Colonic mucosa (tissue), 4 donors: ENCODE measurements at places on chromosomes 11 and 22.

- no peak for DNase-seq
These were observed 361.3 kb downstream of the OR4C45 start for GRCh38 chr11:50394017-50394416.

- DNase-seq, result no peak
These were observed 187.8 kb downstream of the HIPK3 start for GRCh38 chr11:33444835-33445594.

DNA sequence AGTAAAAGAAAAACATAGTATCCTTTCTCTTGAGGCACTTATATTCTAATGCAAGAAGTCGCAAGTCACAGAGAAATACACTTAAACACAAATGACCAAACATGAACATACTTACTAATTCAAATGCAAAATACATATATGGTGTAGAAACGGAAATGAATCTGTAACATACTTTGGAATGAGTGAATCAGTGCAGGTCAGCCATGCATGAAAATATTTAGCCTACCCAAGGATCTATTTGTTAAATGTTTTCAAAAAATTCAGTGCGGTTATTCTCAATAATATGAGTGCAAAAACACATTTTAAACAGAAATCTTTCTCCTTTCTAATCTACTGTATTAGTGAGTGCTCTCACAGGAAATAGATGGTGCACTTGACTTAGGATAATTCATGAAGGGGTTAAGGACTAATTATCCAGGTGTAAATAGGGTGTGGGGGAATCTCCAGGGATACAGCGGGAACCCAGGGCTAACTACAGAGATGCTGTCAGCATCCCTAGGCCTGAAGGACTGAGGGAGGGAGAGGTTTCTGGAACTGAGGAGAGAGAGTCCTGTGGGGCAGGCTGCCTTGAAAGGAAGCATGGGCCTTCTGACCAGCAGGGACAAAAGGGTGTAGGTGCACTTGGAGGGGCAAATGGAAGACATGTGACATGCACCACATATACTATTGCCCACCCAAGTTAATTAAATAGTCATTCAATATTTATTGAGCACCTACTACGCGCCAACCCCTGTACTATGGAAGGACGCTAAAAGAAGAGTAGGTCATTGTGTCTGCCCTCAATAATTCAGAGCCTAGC lies 139.2 kb downstream of the MAML2 start:
- DNase-seq, result no peak

DNA sequence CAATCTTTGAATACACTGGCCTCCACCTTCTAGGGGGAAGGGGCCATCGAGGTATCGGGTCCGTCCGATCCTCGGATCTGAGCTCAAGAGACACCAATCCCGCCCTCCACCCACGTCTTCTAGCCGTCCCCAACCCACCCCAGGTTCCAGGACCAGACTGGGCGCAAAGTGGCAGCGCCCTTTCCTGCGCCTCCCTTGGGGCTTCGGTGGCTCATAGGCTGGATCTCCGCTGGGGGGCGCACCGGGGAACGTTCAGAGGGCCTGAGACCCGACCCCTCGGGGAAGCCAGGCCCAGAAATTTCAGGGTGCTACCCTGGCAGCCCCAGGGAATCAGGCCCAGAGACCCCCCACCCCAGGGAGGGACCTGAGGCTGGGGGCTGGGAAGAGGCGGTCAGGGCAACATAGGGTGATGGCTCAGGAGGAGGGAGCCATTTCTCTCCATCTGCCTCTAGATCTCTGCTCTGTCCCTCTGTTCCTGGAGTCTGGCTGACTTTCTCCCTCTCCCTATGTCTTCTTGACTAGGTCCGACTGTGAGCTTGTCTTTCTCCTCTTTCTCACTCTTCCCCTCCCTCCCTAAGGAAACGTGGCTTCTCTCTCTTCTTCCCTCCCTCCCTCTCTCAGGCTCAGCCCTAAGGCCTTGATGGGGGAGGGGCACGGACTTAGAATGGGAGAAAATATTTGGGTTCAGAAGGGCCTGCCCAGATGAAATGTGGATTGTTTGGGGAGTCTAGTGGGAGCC lies 1.1 kb downstream of the CREB3L1 start:
- DNase-seq, result peak; percentile 93

DNA sequence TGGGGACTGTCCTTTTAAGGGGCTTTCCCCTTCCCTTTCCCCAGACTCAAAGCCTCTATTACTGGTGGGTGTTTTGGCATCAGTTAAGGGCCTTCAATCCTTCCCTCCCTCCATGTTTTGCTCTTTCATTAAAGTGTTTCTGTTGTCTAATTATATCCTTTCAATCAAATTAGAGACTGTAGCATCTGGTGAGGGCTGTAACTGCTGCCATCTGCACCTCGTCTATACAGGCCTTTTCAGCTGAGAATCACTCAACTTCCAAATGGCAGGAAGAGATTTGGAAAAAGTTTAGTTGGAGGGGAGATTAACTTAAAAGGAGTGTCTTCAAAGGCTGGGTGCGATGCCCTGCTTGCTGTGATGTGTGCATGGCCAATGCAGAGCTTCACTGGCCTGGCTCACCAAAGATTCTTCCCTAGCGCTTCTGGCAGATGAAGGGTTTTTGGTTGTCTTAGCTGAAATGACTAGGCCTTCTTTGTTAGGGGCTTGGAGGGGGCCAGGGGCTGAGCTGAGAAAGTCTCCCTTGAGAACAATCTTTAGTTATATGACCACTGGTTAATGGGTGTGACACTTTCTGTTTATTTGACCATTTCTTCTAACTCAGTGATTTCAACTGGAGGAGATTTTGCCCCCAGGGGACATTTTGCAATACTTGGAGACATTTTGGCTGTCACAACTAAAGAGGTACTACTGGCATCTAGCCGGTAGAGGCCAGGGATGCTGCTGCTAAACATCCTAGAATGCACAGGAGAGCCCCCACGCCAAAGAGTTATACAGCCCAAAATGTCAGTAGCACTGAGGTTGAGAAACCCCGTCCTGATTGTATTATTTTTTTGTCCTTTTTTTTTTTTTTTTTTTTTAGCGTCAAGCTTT lies 7.5 kb downstream of the KREMEN1 start:
- DNase-seq, result no peak

GRCh38 chr11:112632866-112633505 lies 328.2 kb upstream of the NCAM1 start:
- no peak for DNase-seq

- no peak for DNase-seq
These were observed 2.8 kb upstream of the SIPA1 start for GRCh38 chr11:65634905-65635731.

GRCh38 chr22:36259615-36260300 lies 6.8 kb downstream of the APOL1 start:
- no peak for DNase-seq

DNA sequence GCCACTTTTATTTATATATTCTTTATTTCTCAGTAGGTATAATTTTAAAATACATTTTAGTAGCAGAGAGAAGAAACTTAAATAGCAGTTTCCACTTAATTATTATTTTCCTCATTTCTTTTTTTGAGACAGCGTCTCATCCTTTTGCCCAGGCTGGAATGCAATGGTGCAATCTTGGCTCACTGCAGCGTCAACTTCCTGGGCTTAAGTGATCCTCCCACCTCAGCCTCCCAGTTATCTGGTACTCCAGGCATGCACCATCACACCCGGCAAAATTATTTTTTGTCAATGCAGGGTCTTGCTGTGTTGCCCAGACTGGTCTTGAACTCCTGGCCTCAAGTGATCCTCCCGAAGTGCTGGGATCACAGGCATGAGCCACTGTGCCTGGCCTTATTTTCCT lies 38.3 kb downstream of the ATG13 start:
- no peak for DNase-seq

GRCh38 chr22:49295851-49296560 lies 531.7 kb downstream of the BRD1 start:
- no peak for DNase-seq

DNA sequence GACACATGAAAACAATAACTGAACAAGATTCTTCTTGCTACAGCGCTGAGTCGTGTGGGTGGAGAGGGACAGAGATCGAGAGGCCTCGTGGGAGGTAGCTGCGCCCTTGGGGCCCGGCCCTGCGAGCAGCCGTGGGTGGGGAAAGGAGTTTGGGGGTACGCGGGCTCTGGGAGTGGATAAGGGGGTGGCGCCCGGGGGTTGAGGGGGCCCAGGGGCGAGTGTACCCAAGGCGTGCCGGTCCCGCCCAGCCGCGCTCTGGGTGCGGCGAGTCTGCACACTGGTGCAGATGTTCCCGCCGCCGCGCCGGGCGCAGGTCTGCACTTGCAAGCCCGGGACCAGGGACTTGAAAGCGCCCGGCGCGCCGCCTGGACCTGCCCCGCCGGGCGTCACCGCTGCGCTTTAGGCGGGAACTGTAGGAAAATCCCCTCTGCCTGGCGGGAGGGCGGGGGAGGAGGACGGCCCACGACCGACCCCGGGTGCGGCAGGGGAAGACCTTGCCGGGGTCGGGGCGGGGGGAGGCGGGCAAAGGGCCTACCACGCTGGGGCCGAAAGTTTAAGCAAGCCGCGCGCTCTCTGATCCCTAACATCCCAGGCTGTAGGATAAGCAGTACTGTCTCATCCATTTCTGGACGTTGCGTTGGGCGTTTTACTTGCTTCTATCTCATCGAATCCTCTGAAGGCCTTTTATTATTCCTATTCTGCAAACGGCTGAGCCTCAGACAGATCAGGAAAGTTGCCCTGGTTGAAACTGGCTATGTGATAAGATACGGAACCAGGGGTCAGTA lies 1.4 kb upstream of the KREMEN1 start:
- DNase-seq, result peak; percentile 78

DNA sequence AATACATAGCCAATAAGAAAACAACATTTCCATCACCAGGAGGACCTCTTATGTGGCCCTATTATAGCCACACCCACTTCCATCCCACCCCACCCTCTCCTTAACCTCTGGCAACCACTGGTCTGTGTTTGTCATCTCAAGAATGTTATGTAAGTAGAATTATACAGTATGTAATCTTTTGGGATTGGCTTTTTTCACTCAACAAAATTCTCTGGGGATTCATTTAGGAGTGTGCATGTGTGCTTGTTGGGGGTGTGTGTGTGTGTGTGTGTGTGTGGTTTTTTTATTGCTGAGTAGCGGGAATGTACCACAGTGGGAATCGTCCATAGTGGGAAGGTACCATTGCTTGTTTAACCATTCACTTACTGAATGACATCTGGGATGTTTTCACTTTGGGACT lies 5.2 kb downstream of the KCNJ5 start:
- no peak for DNase-seq

GRCh38 chr11:135019899-135020298 lies 607.9 kb upstream of the B3GAT1 start:
- no peak for DNase-seq

DNA sequence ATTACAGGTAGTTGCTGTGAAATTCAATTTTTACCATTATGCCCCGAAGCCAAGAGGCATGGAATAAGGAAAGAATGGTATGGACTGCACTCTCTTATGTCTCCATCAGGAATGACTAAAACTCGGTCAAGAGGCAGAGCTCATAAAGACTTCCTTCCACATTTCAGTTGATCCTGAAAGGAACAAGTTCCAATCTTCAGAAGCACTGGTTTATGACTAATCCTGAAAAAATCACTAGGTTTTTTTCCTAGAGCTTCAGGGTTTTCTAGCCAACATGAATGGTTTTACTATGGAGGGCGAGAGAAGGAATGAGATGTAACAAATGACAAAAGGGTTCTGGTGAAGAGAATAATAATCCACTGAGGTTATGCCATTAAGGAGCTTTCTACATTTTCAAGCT lies 832.2 kb downstream of the NTM start:
- DNase-seq, result no peak

- DNase-seq, result no peak
These were observed 616 bp downstream of the GGT5 start for GRCh38 chr22:24244144-24244787.

GRCh38 chr11:102390667-102391465 lies 43.9 kb downstream of the BIRC2 start:
- DNase-seq, result peak; percentile 72

GRCh38 chr22:30183271-30183670 lies 63.3 kb downstream of the LIF start:
- DNase-seq, result no peak

- DNase-seq, result peak; percentile 64
These were observed 836 bp downstream of the SPON1 start for GRCh38 chr11:13963169-13963948.

DNA sequence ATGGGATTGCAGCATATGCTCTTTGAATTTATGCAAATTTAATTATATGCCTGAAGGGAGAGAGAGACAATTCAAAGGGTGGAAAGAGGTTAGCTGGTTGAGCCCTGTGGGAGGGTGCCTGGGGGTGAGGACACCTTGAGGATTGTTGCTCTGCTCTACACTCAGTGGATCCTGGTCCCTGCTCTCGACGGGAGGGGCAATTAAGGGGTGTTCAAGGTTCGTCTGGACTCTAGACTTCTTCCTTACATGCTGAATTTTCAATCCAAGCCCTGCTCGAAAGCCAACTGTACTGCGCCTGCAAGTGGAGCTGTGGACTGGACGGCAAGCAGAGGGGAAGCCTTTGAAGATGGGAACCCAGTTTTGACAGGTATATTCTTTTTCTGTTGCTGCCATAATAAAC lies 15.5 kb upstream of the OR5M11 start:
- no peak for DNase-seq

DNA sequence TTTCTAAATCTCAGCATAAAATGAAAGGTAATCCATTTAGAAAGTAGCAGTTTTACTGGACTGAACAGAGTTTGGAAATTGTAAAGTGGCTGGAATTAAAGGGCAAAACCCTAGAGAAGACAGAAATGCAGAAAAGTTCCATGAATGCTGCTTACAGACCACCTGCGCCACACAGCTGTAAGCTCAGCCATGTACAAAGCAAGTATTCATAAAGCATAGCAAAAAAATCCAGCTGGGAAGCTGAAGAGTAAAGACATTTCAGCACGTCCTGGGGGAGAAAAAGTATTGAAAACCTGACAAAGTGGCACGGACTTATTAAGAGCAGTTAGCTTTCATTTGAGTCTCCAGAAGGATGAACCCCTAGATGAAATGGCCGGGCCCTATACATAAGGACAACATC lies 220.1 kb upstream of the CNTN5 start:
- no peak for DNase-seq

DNA sequence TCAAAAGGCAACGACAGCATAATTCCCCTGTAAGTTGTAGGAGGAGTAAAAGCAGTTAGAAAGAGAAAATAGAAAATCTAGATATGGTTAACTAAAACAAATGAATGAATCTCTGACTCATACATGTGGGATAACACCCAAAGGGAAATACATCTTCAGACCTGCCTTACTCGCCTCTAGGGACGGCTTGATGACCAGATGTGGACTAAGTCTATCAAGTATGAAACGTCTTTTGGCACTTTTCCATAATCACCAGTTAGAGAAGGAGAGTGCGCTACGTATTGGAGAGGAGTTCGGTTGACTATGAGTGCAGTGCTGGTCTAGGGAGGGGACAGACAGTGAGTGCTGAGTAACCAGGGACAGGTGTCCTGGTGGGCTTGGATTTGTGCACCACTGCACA lies 459.9 kb downstream of the OPCML start:
- DNase-seq, result no peak

GRCh38 chr11:105937738-105938137 lies 84.3 kb downstream of the MSANTD4 start:
- no peak for DNase-seq

DNA sequence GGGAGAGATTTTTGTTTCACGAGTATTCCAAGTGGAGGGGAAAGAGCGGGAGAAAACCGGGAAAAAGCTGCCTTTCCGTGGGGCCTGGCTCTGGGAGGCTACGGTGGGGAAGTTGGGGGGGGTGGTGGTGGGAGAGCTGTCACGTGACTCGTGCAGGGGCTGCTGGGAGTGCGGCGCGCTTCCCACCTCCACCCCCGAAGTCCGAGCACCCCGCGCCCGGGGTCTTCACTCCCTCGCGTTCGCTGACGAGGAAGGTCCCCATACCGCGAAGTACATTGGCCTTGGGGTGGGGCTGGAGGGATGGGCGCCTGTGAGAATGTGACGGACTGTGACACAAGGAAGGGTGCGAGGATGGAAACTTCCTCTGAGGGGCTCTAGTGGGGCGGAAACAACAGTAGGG lies at the start of gene TEX12:
Gene TEX12, plus strand, starts transcription at position 228 of the 400 bp plus-strand sequence. CDS start 1,897 bp downstream, outside the sequence.
- DNase-seq, result no peak

- peak; percentile 84 for DNase-seq
These were observed 4.8 kb downstream of the SDF2L1 start for GRCh38 chr22:21646608-21647590.
